ENCODE measurements at places on chromosomes 11 and 22.

DNA sequence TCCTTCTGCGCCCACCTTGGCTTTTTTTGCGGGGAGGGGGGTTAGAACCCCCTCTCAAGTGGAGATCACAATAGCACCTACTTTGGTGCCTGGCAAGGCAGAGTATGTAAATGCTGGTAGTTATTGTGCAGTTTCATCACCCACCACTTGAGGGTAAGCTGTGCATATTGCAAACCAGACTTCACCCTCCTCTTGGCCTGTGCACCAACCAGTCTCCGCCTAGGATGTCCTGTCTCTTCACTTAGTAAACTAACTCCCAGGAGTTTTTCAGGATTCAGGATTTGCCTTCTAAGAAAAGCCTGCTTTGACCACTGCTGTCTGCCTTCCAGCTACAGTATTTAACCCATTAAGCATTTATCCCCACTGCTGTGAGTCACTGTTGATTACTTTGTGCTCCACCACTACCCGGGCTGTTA lies 2.0 kb upstream of the UBXN1 start:
- DNase-seq, result no peak

- no peak for DNase-seq
Observed at GRCh38 chr11:124791626-124792341, 8.4 kb downstream of the MSANTD2 start.

DNA sequence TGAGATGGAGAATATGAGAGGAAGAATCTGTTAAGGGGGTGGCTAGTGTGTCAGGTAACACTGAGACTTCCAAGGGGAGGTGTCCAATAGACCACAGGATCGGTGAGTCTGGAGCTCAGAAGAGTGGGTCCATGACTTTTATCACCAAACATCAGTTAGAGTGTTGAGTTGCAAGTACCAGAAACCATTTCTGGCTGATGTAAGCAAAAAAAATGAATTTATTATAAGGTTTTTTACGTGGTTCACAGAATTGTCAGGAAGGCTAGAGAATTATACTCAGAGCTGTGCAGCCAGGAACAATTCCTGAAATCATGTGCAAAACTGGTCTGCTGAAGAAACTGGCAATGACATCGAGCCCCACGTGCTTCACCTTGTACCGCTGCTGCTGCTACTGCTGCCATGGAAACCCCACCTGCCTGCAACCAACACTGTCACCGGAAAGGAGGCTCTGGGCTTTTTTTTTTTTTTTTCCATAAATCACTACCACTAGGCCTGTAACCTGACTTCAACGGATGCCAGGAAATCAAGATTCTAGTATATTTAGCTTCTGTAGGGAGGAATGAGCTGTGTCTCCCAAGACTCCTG lies 16.6 kb upstream of the STK33 start:
- DNase-seq, result no peak

GRCh38 chr11:95339086-95339901 lies 108.3 kb upstream of the SESN3 start:
- DNase-seq, result no peak

DNA sequence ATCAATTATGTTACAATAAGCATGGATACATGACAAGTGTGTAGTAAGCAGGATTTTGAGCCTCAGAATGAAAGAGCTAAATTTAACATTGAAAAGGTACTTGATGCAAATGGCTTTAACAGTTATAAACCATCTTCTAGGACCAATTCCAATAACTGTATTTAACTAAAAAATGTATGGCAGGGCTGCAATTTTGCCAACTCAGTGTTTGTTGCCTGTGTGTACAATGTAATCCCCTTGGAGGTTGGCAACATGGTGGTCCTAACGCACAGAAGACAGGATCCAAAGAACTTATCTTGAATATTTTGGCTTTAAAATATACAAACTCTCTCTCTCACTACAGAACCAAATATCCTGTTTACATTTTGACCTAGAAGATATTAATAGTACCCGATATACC lies 2314.1 kb downstream of the LRRC4C start:
- no peak for DNase-seq

DNA sequence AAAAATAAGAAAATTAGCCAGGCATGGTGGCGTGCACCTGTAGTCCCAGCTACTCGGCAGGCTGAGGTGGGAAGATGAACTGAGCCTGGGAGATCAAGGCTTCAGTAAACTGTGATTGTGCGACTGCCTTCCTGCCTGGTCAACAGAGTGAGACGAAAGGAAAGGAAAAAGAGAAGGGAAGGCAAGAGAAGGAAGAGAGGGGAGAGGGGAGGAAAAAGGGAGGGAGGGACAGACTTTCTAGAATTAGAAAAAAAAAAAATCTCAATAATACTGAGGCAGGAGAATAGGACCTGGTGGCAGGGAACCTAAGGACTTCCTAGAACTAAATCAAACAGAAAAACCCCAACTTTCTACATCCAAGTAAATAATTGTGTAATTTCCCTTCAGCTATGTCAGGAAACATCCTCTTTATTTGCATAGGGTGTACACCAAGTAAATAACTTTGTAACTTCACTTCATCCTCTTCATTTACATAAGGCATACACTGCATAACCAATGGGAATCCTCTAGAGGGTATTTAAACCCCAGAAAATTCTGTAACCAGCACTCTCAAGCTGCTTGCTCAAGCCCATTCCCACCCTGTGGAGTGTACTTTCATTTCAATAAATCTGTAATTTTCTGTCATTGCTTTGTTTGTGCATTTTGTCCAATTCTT lies 8.7 kb downstream of the SBF2 start:
- DNase-seq, result no peak

- no peak for DNase-seq
Observed at GRCh38 chr22:44348971-44349560, 36.3 kb upstream of the SHISAL1 start.

DNA sequence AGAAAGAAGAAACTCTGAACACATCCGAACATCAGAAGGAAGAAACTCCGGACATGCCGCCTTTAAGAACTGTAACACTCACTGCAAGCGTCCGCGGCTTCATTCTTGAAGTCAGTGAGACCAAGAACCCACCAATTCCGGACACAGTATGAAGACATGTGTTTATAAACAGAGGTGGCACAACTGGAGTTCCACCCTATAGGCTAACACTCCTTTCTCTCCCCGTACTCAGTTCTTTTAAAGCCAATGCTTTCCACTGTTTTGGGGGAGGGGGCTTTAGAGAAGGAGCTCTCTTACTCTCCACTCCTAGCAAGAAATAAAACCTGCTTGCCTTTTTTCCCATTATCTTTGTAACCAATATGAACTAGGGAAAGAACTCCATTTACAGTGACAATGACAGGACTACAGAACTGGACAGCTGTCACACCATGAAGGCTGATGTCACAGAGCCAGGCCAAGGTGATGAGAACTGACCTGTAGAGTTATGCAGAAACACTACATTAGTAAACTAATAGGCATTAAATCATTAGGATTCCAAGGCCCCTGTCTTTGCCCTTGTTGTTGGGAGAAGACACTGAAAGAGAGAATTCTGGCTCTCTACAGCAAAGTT lies 733 bp downstream of the TRIM5 start:
- no peak for DNase-seq

DNA sequence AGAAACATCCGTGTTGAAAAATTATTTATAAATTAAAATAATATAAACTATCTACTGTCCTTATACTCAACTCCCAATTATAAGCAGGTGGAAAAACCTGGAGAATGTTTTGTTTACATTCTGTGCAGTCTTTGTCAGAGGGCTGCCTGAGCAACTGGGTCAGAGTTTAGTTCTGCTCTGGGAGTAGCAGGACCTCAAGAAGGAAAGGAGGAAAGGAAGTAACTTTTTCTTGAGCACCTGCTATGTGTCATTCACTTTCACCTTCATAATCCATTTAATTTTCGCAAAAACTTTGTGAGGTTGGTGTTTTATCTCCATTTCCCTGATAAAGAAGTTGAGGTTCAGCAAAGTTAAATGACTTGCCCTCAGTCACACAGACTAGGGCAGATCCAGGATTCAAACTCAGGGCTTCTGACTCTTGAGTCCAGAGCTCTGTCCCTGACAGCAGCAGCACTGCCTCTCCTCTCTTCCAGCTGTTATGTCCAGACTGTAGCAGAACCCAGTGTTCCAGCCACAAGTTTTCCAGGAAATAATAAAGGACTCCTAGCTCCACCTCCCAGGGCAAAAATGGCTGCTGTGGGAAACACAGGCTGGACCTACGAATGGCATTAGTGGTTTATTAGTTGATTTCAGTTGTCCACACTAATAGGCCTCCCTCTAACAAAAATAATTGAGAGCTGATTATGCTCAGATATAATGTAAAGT lies 6.4 kb downstream of the CD3E start:
- DNase-seq, result no peak

GRCh38 chr11:25423436-25424199 lies 908.3 kb upstream of the ANO3 start:
- DNase-seq, result no peak

- no peak for DNase-seq
Observed at GRCh38 chr11:69854713-69855112, 35.5 kb upstream of the FGF3 start.

DNA sequence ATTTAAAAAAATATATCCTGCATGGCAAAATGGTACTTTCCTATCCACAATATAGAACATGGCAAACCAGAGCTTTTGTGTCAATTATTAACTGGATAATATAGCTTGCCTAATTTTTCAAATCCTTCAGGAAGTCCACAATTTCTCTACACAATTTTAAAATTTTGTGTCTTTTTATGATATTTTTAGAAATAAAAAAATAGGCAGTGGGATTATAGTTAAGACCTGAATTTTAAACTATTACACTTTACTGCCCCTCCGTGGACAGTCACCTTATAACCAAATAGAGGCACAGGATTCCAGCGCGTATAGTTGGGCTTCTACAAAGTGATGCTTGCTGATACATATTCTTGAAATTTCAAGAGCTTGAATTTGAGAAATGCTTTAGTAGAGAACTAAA lies 2.1 kb upstream of the DMC1 start:
- DNase-seq, result peak; percentile 8

GRCh38 chr11:69089258-69089657 lies 40.5 kb downstream of the TPCN2 start:
- DNase-seq, result no peak

- no peak for DNase-seq
Observed at GRCh38 chr11:60984149-60984548, 12.7 kb downstream of the CD6 start.

DNA sequence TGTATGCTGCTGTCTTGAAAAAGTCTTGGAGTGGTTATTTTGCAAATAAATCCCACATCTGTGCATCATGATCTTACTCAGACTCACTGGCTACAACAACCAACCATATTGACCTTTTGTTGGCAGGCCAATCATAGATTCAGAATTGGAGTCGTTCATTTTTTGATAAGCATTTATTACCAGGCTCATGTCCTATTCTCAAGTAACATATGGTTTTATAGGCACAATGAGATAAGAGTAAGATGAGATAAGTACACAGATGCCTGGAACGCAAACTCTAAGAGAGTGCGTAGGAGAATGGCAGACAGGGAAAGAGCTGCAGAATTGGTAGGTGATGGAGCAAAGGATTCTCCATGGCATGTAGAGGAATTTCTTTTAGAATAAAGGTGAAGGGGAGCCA lies 71.6 kb upstream of the SLC5A12 start:
- no peak for DNase-seq

DNA sequence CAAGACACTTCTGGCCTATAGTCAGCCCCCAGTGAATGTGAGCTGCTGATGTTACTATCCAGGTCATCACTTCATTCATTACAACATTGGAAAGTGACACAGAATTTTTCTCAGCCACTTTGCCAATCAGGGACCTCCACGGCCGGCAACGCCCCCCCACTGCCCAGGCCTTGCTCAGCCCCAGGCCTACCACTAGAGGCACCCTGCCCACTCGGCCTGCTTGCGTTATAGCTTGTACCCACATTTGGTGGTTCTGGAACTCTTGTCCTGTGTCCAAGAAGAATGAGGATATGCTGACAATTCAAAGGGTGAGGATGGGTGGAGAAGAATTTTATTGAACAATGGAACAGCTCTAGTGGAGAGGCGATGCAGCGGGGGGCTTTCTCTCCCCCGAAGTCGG lies 96.2 kb downstream of the TSPAN18 start:
- no peak for DNase-seq
